ENCODE measurements at places on chromosomes 1 and 21.

GRCh38 chr1:40344597-40344996 is 27.5 kb upstream of the COL9A2 start:
- no peaks in the 10 kb centered on the region for H3K27me3 ChIP-seq
- no peaks in the 10 kb centered on the region for H3K4me1 ChIP-seq
- no peak overlapping the region for H3K27ac ChIP-seq
- H3K36me3 ChIP-seq, result no peaks in the 10 kb centered on the region

- H3K4me3 ChIP-seq, result no peak overlapping the region
- DNase-seq, result peak; percentile 72
- no peaks in the 10 kb centered on the region for H3K27me3 ChIP-seq
- no peaks in the 10 kb centered on the region for H3K36me3 ChIP-seq
- no peak overlapping the region for H3K27ac ChIP-seq
- peaks cover 8% of the 10 kb centered on the region for H3K4me1 ChIP-seq
These were observed 88.9 kb upstream of the WLS start for GRCh38 chr1:68321084-68321685.

GRCh38 chr1:164902491-164902890 is 343.5 kb downstream of the PBX1 start:
- H3K27ac ChIP-seq, result no peak overlapping the region
- H3K4me1 ChIP-seq, result no peaks in the 10 kb centered on the region
- no peak overlapping the region for H3K4me3 ChIP-seq
- DNase-seq, result no peak

DNA sequence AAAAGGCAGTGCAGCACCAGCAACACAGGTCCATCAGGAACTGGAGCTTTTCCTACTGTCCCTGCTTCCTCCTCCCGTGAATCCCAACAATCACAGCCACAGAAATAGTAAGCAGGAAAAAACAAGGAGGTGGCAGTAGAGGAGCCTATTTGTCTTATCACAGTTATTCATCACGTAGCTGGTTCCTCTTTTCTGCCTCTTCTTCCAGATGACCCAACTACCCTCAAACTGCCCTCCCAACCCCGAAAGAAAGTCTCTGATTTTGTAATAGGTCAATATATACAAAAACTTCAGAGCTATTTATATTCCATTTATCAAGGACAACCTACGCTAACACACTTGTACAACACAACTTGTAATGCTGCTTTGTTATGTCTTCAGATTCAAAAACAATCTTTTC is 21.4 kb downstream of the GNB1 start:
- H3K36me3 ChIP-seq, result peaks cover 8% of the 10 kb centered on the region
- no peaks in the 10 kb centered on the region for H3K27me3 ChIP-seq
- no peak overlapping the region for H3K4me3 ChIP-seq

DNA sequence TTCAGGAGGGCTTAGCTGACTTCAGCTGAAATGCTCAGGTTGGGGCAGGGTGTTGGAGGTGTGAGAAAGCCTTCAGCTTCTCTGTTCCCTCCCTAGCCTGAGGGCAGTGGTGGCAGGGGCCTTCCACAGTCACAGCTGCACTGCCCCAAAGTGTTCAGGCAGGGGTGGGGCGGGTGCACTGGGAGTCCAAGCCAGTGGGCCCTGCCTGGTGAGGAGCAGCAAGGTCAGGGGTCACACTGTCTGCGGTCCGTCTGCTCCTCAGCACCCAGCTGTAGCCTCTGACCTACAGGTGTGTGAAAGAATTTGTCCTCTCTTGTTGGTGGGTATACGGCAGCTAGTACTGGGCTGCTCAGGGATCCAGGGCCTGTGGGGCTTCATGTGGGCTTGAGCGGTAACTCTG is 490.4 kb upstream of the NCAM2 start:
- H3K27ac ChIP-seq, result no peak overlapping the region
- no peaks in the 10 kb centered on the region for H3K36me3 ChIP-seq
- DNase-seq, result no peak
- H3K27me3 ChIP-seq, result no peaks in the 10 kb centered on the region
- no peaks in the 10 kb centered on the region for H3K4me1 ChIP-seq

- H3K36me3 ChIP-seq, result no peaks in the 10 kb centered on the region
- H3K4me1 ChIP-seq, result no peaks in the 10 kb centered on the region
These were observed 252.3 kb downstream of the BRINP2 start for GRCh38 chr1:177423090-177423489.

- no peaks in the 10 kb centered on the region for H3K36me3 ChIP-seq
- peak; percentile 79 for DNase-seq
These were observed 14.4 kb downstream of the ABCG1 start for GRCh38 chr21:42233067-42233961.

Measured in fibroblast of lung (primary cell).